ENCODE measurements at places on chromosomes 6 and 20.

DNA sequence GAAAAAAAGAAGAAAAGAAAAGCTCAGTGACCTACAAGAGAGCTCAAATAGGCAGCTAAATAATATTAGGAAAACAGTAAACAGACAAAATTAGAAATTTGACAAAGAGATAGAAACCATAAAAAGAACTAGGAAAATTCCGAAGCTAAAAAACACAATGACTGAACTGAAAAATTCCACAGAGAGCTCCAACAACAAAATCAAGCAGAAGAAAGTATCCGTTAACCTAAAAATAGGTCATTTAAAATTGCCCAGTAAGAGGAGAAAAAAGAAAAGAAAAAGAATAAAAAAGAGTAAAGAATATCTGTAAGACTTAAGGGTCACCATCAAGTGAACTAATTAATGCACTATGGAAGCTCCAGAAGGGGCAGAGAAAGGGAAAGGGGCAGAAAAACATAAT lies 6.6 kb upstream of the ECHDC1 start:
- no peak for DNase-seq

DNA sequence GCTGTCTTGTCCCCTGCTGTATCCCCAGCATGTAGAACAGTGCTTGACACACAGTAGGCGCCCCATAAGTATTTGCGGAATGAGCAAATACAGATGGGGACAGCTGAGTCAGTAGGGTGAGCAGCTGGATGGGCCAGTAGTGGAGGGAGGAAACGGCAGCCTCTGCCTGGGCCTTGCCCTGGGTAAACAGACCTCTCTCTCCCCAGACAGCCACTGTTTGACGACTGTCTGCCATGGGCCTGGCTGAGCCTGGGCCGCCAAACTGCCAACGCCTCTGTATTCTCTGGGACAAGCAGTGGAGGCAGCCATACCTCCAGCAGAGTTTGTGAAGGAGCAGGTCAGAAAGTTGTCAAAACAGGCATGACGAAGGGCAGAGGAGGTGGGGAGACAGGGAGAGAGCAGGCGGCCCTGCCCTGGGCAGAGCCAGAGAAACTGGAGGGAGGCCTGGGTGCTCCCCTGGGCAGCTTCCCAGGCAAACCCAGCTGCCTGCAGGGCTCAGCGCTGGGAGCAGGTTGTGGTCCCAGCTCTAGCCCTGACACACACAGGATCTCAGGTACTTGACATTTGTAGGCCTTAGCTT lies 15.2 kb downstream of the HNF4A start:
- DNase-seq: no peak

- no peak for DNase-seq
These were observed 566.6 kb upstream of the CITED2 start for GRCh38 chr6:139940741-139941729.

- DNase-seq: no peak
These were observed 12.9 kb downstream of the ITCH start for GRCh38 chr20:34375977-34376430.

DNA sequence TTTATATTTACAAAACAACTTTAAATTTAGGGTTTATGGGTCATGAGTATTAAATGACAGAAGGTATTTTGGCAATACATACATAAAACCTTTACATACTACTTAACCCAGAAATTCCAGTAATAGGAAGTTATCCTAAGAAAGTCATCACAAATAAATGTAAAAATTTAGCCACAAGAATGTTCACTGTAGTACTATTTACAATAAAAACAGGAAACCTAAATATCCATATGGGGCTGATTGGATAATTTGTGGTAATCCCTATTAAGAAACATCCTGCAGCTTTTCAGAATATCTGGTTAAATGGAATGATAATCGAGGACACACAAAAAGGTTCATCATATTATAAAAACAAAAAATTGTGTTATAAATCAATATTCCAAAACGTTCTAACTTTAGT lies 44.4 kb downstream of the TRAM2 start:
- DNase-seq: no peak

GRCh38 chr6:156822747-156823206 lies 45.6 kb downstream of the ARID1B start:
- no peak for DNase-seq

GRCh38 chr6:27553123-27553904 lies 80.4 kb upstream of the ZNF184 start:
- no peak for DNase-seq

GRCh38 chr20:59988141-59988540 lies 29.9 kb downstream of the CDH26 start:
- no peak for DNase-seq

GRCh38 chr6:21864206-21864605 lies 270.7 kb downstream of the SOX4 start:
- no peak for DNase-seq

GRCh38 chr6:27208042-27208441 lies 39.5 kb upstream of the PRSS16 start:
- no peak for DNase-seq
